Stimulated activated CD8-positive, alpha-beta memory T cell treated with anti-CD3 and anti-CD28 coated beads, Interleukin-7, amount 100 ng/mL, for 4 hours (primary cell): ENCODE measurements at places on chromosomes 4 and X.

DNA sequence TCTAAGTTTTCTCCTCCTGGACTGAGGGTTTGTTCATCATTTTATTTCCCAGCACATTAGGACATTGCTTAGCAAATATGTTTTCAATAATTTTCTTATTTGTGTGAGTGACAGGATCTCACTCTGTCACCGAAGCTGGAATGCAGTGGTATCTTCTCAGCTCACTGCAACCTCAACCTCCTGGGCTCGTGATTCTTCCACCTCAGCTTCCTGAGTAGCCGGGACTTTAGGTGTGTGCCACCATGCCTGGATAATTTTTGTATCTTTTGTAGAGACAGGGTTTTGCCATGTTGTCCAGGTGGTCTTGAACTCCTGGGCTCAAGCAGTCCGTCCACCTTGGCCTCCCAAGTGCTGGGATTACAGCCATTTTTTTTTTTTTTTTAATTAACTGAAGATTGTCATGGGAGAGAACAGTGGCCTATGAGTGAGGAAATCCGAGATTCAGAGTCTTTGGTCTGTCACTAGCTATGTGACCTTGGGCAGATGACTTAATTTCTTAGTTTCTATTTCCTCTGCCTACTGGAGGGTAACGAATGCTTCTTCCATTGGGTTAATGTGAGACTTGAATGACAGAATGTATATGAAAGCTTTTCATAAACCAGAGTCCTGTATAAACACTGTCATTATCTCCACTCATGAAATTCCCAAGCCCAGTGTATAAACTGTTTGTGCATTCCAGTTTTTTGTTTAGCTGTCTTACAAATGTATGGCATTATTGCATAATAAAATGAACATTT, 23.9 kb downstream of the MOB1B start:
- DNase-seq: no peak

- DNase-seq: no peak
Observed at GRCh38 chrX:26889574-26889973, 573.6 kb downstream of the PPP4R3C start.

GRCh38 chr4:35525192-35525978, 718.9 kb downstream of the ARAP2 start:
- DNase-seq: no peak

DNA sequence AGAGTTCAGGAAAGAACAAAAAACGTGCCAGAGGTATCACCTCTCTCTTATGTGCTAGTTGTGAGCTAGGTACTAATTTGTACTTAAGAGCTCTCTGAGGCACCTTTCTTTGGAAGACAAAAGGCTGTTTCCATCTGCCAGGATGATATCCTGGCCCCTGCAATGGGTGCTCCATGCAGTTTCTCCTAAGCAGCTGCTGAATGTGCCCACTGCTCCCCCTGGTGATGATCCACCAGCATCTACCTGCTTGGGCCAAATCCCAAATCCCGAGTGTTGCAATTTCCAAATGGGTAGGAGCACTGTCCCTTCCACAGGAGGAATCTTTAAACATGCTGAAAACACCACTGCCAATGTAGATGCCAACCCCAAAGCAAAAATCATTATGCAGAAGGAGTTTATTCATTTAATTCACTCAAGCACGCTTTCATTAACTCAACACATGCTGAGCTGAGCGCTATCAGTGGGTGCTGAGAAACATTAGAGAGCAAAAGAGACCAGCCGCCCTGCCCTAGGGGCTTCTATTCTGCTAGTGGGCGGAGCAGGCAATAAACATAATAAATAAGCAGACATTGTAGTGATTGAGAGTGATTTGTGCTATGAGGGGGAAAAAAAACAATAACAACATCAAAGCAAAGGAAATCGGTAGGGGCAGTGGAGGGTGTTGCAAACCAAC, 69.6 kb upstream of the C4orf50 start:
- no peak for DNase-seq

DNA sequence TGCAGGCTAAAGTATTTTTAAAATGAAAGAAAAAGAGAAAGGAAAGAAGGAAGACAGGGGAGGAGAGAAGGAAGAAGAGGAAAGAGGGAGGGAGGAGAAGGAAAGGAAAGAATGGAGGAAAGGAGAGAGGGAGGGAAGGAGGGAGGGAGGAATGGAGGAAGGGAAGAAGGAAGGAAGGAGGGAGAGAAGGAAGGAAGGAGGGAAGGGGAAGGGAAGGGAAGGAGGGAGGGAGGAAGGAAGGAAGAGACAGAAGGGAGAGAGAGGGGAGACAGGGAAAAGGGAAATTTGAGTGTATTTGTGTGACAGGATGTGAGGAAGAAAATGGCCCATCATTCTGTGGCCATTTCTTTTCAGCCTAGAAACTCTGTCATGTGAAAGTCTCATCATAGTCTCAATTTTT, 14.9 kb upstream of the PLAC1 start:
- DNase-seq: no peak

DNA sequence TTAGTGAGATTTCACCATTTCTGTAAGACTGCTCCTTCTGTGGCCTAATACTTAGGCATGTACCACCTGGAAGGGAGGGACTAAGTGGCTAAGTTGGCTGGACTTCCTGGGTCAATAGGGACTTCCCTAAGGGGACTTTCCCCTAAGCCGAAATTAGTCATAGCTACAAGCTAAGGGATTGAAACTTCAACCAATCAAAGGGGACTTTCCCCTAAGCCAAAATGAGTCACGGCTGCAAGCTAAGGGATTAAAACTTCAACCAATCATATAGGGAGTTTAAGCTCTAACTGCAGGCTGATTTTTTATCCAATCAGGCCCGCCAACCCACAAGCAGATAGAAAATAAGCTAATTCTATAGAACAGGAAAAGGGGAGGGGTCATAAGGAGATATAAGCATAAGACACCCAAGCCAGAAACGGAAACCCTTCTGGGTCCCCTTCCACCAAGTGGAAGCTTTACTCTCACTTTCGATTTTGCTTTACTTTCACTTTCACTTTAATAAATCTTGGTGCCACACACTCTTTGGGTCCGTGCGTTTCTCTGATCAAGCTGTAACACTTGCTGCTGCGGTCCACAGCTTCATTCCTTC, 382.8 kb downstream of the KLHL4 start:
- DNase-seq: no peak

GRCh38 chrX:149161435-149162088, 343.5 kb downstream of the IDS start:
- DNase-seq: no peak

GRCh38 chr4:180665481-180665880, 1577.7 kb upstream of the TENM3 start:
- no peak for DNase-seq

DNA sequence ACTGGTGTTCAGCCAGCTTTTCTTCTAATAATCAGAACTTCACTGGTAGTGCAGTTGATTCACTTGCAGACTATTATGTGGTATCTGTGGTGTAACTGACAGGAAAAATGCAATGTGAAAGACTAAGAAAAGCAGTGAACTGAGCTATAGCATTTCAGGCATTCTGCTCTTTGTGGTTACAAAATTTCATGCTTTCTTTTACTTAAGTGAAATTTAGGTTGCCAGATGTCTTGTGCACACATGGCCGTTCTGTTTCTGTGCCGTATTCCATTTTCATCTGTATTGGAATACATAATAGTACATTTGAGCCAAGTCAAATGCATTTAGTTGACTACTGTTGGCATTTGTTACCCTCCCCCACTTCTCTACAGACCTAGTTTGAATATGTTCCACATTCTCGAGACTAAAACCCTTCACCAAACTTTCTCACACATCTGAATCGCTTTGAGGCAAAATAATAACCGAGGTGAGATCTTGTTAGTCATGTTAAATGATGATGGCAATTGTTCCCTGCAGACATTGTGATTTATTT, 8.2 kb downstream of the RTL3 start:
- DNase-seq: no peak

DNA sequence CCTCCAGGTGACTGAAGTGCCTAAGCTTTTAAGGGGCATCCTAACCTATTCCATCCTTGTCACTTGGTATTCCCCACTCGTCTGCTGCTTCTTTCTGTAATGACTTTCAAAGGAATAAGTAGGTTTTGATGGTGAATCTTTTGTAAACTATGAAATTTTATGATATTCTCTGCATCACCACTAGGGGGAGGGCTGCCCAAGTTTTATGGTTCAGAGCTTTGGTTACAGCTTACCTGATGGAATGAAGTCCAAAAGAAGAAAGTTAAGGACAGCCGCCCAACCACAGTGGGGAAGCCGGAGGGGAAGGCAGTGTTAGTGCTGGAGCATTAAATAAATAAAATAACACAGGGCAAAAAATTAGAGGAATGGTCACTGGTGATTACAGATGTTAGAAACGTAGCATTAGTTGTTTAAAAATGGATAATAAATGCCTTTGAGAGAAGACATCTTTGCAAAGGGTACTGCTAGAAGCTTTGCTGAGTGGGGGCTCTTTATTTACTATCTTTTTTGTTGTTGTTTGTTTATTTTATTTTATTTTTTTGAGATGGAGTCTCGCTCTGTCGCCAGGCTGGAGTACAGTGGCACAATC, 204.9 kb downstream of the GBA3 start:
- no peak for DNase-seq

- DNase-seq: no peak
Observed at GRCh38 chr4:69822198-69822597, 37.7 kb downstream of the SULT1E1 start.

- no peak for DNase-seq
Observed at GRCh38 chr4:87122252-87122651, 98.2 kb downstream of the KLHL8 start.

- DNase-seq: no peak
Observed at GRCh38 chr4:158490629-158491028, 31.1 kb upstream of the RXFP1 start.

- no peak for DNase-seq
Observed at GRCh38 chrX:137215467-137215866, 181.7 kb upstream of the GPR101 start.

- no peak for DNase-seq
Observed at GRCh38 chrX:38657562-38657961, 96.2 kb downstream of the TSPAN7 start.

- DNase-seq: no peak
Observed at GRCh38 chr4:122003335-122003734, 51.5 kb upstream of the TRPC3 start.

DNA sequence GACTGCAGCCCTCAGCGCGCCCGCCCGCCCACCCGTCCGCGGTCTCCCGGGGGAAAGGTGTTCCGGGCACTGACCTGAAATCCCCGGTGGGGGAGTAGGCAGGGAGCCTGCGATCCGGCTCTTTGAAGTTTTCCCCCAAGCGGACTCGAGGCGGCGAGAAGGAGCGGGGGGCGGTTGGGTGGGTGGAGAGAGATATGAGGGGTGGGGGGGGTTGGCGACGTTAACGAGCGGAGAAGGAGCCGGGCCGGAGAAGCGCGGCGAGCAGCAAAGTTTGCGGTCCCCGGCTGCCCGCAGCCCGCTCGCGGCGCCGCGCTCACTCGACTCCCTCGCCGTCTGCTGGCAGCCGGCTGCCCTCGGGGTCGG, 636 bp downstream of the BCOR start:
- peak; percentile 41 for DNase-seq

DNA sequence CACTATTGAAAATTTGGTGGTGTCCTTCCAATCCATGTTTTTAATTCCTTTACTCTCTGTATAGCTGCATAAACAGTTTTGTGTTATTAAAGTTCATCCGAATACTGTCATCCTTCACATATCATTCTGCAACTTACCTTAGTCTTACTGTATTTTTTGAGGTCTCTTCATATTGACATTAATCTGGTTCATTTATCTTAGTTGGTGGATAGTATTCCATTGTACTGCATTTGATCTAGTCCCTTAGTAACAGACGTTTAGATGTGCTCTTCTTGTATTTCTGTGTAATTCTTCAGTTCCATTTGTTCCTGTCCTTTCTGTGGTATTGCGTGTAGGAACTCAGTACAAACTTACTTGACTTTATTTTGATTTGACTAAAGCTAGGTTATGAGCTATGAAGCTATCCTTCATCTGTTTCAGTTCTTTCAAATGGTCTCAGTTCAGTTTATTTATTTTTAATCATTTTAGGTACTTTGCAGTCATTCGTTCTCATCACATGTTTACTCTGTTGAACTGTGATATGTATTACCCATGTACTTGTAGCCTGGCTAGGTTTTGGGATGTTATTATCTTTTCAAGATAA, 41.3 kb downstream of the RAPGEF2 start:
- DNase-seq: no peak

DNA sequence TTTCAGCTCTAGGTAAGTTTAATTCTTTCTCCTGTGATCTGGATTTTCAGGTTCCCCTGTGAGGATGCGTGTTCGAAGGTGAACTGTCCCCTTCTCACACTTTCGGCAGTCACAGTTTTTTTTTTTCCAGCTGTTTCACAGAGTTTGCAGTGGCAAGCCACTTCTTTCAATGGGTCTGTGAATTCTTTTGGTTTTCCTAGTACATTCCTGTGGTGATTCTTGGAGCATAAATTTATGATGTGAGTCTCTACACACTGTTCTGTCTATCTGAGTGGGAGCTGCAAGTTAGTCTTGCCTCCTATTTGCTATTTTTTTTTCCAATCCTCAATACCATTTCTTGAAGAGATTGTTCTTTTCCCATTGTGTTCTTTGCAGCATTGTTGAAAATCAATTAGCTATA, 595.5 kb downstream of the RAPGEF2 start:
- no peak for DNase-seq

DNA sequence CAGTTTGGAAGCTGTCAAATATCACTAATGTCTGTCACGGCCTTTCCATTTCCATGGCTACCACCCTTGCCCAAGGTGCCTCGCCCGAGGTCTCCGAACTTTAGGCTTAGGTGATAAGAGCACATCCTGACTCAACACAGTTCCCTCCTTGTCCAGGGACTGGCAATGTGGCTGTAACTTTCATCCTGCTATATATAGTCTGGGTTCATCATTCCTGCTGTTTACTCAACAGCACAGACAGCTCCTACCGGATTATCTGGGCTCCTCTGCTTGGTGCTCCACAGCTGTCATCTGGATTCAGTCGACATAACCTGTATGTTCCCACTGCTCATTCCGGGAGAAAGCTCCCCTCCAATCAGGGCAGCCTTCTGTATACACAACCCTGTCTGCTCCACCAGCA, 51.2 kb downstream of the GATB start:
- DNase-seq: no peak

GRCh38 chr4:25654971-25655963, at the start of gene SLC34A2:
SLC34A2 (plus strand) TSS chr4:25655851; CDS start chr4:25662501, 6,650 bp downstream.
- DNase-seq: no peak

- DNase-seq: no peak
Observed at GRCh38 chr4:172688534-172688933, 480.1 kb upstream of the GALNT7 start.

DNA sequence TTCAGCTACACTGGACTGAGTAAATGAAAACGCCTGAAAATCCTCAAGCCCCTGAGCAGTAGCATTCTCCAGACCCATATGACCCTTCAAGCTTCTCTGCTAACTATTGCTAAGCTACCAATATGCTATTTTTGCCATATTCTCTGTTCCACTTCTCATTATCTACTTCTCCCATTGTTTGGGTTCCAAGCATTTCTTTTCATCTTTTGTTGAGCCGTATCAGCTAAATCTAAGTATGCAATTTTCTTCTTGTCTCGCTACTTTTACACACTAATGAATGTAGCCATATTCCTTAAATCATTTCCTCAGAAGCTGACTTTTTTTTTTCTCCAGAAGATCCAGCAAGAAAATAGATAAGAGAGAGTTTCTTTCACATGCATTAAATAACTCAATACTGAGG, 128.4 kb downstream of the AGTR2 start:
- DNase-seq: no peak

- no peak for DNase-seq
Observed at GRCh38 chrX:15953801-15954200, 99.2 kb upstream of the AP1S2 start.

- no peak for DNase-seq
Observed at GRCh38 chrX:45850197-45850774, 649.6 kb upstream of the DIPK2B start.

GRCh38 chr4:149711593-149712365, 103.9 kb downstream of the IQCM start:
- DNase-seq: no peak
